ENCODE measurements at places on chromosomes 3 and 15.

- DNase-seq: no peak
Observed at GRCh38 chr3:143190101-143190500, 70.5 kb downstream of the CHST2 start.

DNA sequence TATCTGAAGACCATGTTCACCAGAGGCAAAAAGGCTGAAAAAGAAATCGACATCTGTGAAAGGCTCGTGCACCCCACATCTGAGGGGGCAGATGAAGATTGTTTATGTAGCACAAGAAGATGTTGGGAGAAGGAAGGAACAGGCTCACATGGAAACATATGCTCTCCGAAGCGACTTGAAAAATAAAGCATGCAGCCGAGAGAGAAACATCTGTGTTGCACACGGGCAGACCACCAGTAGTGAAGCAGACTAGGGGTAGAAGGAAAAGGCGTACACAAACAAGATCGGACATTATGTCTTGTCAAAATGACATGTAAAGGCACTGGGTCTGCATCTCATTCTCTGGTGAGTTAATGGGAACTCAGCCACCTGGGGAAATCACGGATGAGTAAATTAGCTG, 356.5 kb downstream of the ZIC4 start:
- no peak for DNase-seq

DNA sequence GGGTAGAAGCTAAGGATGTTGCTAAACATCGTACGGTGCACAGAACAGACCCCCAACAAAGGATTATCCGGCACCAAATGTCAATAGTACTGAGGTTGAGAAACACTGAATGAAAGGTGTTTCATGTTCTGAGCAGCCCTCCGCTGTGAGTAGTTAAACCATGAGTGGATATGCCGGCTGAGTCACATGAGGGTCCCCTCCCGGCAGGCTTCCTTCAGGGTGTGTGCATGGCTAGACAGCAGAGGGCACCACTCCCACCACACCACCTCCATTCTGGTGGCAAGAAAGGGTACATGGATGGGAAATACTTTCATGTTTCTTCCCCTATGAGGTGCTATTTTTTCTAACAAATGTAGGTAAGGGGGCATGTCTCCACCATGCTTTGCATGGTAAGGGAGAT, 128.3 kb upstream of the SEMA6D start:
- DNase-seq: peak; percentile 80

GRCh38 chr3:36635731-36636130, 128.6 kb downstream of the DCLK3 start:
- no peak for DNase-seq

DNA sequence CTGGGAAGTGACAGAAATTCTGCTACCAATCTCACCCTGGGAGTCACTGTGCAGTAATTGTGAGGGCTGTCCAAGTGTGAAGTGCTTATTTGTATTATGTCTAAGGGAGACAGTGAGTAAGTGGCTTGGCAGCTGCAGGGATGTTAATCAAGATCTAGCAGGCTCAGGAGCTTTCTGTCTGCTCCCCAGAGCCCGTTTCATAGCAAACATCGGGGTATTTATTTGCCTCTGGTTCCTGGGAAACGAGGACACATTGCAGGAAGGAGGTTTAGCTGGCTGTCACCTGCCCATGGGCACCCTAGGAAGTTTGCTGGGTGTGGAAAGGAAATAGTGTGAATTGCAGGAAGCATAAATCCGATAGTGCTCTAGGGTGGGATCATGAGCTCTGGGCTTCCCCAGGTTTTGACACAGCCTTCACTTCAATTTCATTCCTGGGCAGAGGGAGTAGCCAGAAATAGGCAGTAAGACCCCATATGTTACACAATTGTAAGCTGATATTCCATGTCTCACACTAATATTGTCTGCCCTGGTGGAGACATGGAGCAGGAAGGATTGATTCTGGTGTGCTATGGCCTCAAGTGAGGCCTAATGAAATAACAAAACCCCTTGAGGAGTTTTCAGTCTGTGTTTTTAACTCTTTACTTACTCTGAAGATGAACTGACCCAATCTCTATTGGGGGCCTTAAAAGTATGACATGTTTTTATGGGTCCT, 74.1 kb upstream of the MITF start:
- DNase-seq: peak; percentile 58

DNA sequence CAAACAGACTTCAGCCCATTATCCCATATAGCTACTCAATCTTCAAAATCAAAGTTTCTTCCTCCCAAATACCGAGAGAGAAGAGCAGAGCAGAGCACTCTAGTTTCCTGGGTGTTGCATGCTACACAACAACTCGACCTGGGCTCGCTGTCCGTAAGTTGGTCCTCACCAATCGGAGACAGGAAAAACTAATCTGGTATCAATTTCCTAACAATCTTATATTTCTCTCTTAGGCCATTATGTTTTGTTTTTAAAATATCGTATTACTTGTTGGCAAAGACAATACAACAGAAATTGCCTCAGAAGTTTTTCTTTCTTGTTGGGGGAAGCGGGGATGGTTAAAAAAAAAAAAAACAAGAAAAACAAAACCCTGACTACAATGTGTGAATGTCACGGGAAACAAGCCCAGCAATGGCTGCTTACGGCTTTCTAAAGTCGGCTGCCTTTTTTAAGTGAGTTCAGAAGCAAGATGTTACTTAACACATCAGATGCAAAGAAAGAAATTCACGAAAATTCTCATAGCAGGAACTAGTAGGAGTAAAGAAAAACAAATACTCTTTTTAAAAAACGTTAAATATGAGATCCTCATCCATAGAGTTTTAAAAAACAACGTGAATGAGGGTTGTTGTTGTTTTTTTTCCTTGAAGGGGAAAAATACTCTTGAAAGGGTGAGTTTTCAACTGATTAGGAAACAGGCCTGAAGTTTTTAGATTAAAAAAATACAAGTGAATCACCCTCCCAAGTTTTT, 1.9 kb downstream of the VGLL4 start:
- DNase-seq: no peak

- peak; percentile 62 for DNase-seq
Observed at GRCh38 chr15:71451130-71451529, 335.9 kb downstream of the THSD4 start.

DNA sequence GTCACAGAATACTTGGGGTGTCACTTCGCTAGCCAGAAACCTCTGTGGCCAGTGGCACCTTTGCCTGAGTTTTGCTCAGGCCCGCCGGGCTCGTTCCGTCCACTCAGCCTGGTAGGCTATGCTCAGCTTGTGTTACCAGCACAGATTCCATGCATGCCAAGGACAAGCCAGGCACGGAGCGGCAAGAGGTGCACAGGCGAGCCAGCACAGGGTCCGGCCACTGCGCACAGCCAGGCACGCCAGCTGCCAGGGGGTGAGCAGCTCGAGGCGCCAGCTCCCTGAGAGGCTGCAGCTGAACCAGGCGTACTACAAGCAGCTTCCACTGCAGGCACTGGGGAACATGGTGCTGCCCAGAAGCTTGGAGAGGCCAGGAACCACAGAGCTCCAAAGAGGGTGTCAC, 14.7 kb downstream of the PCYT1A start:
- no peak for DNase-seq

GRCh38 chr15:62565634-62566026, 400.5 kb upstream of the C2CD4B start:
- no peak for DNase-seq

DNA sequence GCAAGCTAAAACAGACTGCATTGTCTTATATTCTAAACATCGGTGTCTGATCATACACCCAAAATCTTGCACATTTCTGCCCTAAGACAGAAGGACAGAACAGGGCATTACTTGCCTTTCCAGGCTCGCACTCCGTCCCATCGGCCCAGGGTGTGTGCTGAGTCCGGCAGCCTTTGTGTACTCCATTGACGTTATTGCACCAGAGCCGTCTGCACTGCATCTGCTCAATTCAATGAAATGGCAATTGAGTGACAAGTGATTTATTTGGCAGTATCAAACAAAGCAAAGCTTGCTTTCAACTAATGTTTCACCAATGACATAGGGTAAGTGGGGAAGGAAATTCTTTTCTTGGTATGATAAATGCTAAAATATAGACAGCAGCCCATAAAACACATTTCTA, 40.0 kb downstream of the ADAMTS9 start:
- DNase-seq: no peak

- DNase-seq: no peak
Observed at GRCh38 chr3:124599779-124600693, 130.2 kb upstream of the UMPS start.

- DNase-seq: no peak
Observed at GRCh38 chr15:83462026-83462425, 14.9 kb downstream of the SH3GL3 start.

DNA sequence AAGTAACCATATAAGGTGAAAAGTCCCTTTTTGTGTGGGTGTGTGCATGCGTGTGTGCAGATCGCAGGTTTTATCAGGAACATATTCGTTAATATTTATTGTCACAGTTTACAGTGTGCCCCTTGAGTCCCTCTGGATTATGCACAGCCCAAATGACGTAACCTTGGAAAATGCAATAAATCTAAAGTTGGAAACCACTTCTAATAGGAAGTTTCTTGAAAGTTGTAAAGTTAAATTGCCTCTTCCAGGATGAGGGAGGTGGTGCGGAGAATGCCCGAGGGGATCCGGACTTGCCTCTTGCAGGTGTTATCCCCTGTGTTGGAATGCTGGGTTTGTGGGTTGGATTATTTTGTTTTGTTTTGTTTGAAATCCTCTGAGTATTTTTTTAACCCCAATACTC, 143.3 kb downstream of the CMSS1 start:
- no peak for DNase-seq

GRCh38 chr15:83919319-83919830, 265.5 kb downstream of the ADAMTSL3 start:
- no peak for DNase-seq

- no peak for DNase-seq
Observed at GRCh38 chr15:63483521-63484371, 20.6 kb upstream of the USP3 start.

DNA sequence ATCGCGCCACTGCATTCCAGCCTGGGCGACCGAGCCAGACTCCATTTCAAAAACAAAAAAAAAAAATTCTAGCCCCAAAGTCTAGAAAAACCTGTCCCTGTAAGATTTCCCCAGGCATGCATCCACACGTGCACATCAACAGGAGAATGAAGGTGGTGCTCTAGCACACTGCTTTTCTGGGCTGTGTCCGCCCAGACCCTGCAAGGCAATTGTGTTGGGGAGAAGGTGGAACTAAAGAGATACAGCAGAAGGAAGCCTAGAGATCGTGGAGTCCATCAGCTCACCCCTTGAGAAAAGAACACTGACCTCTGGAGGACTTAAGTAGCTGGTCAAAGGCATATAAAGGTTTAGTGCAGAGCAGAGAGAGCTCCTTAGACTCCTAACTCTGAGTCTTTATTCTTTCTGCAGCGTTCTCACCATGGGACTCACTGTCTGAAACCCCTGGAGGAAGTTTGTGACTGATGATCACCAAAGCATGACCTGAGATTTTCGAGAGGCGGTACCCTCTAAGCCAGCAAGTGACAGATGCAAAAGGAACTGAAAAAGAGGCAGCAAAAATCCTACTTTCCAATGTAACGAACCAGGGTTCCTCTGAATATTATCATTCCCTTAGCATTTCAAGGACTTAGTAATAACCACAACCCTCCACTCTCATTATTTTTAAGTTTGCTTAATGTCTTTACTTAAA, 179.8 kb downstream of the MEX3B start:
- no peak for DNase-seq

DNA sequence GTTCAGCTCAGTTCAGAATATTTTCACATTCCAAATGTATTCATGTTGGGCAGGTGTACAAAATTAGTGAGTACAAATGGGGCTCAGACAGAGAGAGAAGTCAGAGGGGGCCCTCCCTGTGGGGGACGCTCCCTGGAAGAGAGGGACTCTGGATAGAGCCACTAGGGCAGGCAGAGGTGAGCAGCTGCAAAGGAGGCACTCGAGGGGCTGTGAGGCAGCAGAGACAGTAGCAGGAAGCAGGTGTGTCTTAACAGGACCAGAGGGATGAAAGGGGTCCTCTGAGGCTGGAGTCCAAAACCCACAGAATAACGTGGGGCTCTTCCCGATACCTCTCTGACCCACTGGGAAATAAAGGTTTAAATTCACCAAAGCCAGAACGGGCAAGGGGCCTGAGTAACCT, 127.1 kb downstream of the MEGF11 start:
- no peak for DNase-seq

- no peak for DNase-seq
Observed at GRCh38 chr15:94655249-94655880, 424.0 kb downstream of the MCTP2 start.

- DNase-seq: no peak
Observed at GRCh38 chr3:72111265-72112205, 326.6 kb upstream of the PROK2 start.

DNA sequence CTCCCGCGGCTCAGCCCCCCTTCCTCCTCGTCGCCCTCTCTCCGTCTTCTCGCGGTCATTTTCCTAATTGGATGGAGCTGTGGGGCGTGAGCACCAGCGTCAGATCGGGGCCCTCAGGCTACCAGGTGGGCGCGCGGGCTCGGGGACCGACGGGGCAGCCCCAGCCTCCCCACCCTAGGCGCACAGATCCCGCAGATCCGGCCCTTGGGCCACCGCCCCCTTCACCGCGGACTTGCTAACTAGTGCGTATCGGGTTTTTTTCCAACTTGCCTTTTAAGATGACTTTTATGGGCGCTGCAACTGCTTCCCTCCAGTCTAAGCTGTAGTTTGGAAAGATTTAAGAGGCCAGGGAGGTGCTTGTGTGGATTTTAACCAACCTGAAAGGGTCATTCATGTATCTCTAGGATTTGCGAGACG, 1.3 kb downstream of the ZNF710 start:
- peak; percentile 43 for DNase-seq

DNA sequence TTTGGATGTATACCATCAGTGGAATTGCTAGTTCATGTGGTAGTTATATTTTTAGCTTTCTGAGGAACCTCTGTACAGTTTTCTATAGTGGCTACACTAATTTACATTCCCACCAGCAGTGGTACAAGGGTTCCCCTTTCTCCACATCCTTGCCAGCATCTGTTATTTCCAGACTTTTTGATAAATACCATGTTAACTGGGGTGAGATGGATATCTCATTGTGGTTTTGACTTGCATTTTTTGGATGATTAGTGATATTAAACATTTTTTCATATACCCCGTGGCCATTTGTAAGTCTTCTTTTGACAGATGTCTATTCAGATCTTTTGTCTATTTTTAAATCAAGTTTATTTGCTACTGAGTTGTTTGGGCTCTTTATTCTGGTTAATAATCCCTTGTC, 455.6 kb upstream of the RARB start:
- no peak for DNase-seq

GRCh38 chr3:45976191-45977091, 19.2 kb downstream of the FYCO1 start:
- no peak for DNase-seq

GRCh38 chr3:106255870-106256248, 387.0 kb upstream of the CBLB start:
- DNase-seq: no peak

- DNase-seq: no peak
Observed at GRCh38 chr3:17845026-17845812, 102.8 kb upstream of the TBC1D5 start.

GRCh38 chr3:123372686-123373473, 76.0 kb downstream of the ADCY5 start:
- DNase-seq: no peak

DNA sequence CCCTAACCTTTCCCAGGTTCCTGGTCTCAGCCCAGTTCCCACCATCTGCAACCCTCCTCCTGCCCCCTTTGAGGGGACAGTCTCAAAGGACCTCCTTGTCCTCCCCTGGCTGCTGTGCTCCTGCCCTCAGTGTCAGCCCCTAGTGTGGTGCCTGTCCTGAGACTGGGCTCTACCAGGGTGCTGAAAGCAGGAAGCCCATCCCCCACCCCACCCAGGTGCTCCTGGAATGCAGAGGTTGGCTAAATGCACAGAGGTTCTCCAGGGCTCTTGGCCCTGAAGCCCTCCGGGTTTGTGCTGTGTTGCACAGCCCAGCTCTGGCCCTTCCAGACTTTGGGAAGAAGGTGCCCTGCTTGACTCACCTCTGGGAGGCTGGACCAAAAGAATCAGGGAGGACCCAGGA, 21.8 kb downstream of the C3orf18 start:
- no peak for DNase-seq
